Stimulated activated CD8-positive, alpha-beta memory T cell treated with anti-CD3 and anti-CD28 coated beads, Interleukin-2, amount 100 ng/mL, for 48 hours (primary cell): ENCODE measurements at places on chromosomes 13 and 19.

- no peak for DNase-seq
Observed at GRCh38 chr13:99331881-99332293, 24.7 kb upstream of the GPR183 start.

DNA sequence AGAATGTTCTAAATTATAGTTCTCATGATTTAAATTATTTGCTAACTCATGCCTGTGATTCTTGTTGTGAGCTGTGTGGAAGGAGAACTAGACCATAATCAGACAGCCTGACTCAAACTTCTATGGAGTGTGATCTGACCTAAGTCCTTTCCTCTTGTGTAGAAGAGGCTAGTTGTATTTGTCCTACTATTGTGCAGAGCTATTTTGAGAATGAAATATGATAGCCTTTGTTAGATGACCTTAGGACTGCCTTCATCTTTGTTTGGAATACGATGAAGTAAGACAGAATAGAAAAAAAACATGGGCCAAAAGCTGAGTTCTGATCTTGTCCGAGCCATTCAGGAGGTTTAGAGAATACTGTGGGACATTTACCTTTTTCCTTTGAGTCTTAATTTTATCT, 119.4 kb downstream of the STOML3 start:
- no peak for DNase-seq

DNA sequence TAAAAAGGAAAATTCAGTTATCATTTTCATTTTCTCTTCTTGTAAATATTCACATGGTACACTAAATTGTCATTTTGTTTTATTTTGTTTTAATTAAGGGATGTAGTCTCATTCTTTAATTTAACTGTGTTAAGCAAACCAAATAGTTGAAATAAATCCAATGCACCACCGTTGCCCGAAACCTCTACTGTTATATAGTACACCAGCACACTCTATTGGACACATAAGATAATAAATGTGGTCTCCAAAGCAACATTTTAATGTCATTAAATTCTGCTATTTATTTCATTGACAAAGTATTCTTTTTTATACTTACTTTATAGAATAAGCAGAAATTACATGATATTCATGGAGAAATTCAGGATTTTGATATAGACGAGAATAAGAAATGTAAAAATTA, 156.4 kb upstream of the FREM2 start:
- DNase-seq, result no peak

DNA sequence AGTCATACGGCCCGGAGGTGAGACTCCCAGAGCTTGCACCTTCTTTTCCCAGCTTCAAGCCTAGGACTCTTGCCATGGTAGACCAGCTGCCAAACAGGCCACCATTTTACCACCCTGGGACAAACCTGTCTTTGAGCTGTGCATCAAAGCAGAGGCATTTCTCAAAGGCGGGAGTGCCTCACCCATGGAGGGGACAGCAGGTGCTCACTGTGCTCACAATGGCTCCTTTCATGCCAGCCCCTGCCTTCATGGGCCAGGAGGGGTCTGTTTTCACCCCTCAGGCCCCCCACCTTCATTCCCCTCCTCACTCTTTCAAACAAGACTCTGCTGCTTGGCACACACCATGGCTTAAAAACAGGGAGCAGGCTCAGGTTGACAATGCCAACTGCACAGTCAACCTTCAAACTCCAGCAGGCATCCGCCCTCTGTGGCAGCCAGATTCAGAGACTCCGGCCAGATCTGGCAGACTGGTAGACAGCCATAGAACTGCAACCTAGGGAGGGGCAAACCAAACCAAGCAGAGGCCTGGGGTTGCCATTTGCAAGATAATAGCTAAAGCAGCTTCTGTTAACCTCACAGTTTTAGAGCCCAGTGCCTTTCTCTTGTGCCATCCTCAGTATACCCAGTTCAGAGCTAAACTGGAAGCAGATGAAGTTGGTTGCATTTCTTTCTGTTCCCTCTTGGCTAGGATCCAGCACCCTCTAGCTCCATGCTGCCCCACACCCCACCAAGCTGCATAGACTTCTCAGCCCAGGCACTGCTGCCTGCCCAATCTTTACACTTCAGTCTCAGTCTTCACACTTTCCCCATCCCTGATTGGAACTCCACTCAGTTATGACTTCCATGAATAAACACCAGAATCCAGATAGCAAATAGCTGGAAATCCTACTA, 93.9 kb upstream of the SPATA13 start:
- DNase-seq, result no peak

DNA sequence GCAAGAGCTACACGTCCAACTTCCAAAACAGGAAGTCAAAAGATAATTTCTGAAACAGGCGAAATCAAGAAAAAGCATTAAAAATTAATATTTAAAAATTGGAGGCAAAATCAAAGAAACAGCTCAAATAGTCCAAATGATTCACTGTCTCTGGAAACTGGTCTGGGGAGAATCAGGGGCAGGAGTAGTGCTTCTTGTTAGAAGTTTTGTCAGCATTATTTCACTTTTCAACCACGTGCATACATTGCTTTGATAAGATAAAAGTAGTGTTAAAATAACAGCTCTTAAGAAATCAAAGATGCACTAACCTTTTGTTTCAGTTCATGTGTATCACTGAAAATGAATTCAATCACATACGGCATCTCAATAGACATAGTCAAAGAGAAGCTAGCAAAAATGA, 53.8 kb downstream of the PARP4 start:
- DNase-seq, result no peak

- no peak for DNase-seq
Observed at GRCh38 chr13:94646904-94647303, 45.2 kb downstream of the GPR180 start.
